Activated CD4-positive, alpha-beta T cell treated with anti-CD3 and anti-CD28 coated beads for 24 hours (primary cell): ENCODE measurements at places on chromosomes 3 and 15.

- no peak for DNase-seq
Measured at GRCh38 chr15:65385870-65386258, 8.1 kb upstream of the IGDCC3 start.

DNA sequence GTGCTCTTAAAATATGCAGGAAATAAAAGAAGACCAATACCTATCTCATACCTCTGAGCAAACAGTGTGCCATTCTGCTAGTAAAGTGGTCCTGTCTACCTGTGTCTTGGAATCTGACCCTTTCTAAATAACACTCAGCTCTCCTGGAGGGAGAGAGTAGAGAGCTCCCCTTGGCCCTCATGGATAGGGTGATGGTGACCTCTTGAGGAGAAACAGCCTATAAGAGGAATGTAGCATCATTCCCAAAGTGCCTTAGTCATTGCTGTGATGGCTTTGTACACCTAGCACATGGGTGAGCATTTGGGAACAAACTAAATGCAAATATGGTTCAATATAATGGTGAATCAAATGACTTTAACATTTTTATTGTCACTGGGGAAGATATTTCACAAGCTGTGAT is 10.0 kb downstream of the SNTN start:
- no peak for DNase-seq

DNA sequence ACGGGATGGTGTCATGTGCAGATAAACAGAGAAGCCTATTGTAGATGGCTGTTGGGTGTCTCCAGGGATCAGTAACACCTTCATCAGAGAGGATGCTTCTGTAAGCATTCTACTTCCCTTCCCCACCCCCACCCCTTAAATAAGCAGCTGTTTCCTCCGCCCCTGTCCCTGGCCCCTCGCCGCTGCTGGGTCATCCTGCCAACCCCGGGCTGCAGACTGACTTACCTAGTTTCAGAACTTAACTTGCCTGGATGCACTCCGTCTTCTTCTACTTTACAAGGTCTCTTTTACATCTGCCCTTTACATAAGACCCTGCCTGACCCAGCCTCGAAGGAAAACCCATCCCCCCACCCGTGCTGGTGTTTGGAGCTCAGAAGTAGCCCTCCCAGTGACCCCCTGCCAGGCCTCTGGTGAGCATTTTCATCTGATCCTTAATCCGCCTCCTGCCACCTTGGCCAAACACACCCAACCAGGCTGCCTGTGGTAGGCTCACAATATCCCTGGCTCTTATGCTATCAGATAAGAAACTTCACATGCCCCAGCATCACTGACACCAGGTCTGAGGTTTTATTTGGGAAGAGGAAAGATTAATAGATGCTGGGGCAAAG is 103.0 kb upstream of the HES1 start:
- DNase-seq = no peak

GRCh38 chr15:69398491-69398891 is 15.7 kb upstream of the KIF23 start:
- DNase-seq = no peak

DNA sequence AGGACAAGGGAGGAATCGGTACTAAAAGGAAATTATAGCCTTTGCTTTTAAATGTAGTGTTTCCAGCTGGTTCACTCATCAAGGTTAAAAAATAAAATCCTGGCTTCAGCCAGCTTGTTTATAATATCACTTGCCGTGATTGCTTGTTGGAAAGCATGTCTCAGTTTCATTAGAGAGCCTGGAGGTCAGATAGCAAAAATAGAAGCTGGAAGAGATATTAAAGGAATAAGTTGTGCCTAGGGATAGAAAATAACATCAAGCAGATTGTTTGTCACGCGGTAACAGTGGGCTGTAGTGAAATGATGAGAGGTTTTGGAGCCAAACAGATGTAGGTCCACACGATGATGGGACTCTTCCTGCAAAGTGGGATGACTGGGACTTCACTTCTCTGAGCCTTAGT is 17.7 kb upstream of the SLMAP start:
- no peak for DNase-seq

- DNase-seq = no peak
Measured at GRCh38 chr15:95603802-95604201, 726.7 kb upstream of the NR2F2 start.

- peak; percentile 68 for DNase-seq
Measured at GRCh38 chr3:124688581-124689454, 41.4 kb upstream of the UMPS start.
